Trophoblast cell (in vitro differentiated cells and primary cell): ENCODE measurements at places on chromosomes 3 and 15.

DNA sequence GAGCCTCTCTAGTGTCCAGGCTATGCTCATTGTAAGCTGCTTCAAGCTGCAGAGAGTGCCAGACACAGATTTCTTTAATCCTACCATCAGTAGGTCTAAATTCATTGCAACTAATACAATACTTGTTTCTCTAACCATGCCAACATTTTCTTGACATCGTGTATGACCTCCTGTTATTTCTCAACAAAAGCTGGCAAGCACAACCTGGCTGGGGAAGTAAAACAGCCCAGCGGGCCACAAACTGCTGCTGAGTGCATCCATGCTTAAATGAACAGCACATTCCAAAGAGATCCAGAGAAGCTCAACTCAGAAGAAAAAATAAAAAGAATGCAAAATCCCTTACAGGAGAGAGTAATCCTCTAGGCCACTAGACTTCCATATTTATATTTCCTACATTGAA lies 36.5 kb downstream of the GMNC start:
- no peak for DNase-seq

GRCh38 chr3:186605561-186606545 lies 7.0 kb upstream of the AHSG start:
- DNase-seq: no peak

DNA sequence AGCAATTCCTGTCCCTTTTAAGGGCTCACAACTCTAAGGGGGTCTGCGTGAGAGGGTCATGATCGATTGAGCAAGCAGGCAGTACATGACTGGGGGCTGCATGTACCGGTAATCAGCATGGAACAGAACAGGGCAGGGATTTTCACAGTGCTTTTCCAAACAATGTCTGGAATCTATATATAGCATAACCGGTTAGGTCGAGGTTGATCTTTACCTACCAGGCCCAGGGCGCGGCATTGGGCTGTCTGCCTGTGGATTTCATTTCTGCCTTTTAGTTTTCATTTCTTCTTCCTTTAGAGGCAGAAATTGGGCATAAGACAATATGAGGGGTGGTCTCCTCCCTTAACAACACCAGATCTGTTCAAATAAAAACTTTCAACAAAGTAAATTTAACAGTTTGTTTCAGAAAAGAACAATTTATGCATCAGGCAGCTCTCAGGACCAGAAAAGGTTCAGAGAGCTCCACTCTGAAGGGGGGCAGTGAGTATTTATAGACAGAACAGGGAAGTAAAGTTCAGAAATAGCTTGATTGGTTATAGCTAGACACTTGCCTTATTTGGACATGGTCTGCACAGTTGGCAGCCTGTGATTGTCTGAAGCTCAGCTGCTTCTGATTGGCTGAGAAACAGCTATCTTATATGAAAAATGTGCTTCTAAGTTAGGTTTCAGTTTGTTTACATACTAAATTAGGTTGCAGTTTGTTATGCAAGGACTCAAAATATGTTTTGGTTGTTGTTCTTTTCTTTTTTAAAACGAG lies 17.2 kb upstream of the B4GALT4 start:
- DNase-seq: peak; percentile 78

DNA sequence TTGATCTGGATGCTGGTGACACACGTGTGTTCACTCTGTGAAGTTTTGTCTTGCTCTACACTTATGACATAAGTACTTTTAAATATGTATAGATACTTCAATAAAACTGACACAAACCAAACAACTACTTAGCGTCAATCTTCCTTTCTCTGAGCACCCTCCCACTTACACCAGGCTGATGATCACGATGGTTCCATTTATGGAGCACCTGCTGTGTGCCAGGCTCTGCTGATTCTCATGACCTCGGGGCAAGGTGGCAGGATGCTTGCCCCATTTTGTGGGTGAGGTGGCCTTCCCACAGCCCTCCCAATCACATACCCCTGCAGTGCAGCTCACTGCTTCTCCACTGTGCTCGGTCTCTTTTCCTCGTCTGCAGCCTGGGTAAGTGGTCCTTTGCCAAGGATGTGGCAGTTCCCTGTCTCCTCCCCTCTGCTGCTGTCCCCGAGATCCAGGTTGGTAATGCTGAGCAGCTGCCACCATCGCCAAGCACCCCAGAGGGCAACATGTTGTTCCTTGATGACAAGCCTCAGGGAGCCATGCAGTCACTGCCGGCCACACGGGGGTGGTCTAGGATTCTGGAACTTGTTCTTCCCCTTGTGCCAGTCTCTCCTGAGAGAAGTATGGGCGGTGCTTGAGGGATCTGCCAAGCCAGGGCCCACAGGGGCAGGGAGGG lies 20.6 kb upstream of the ADCY5 start:
- DNase-seq: no peak

DNA sequence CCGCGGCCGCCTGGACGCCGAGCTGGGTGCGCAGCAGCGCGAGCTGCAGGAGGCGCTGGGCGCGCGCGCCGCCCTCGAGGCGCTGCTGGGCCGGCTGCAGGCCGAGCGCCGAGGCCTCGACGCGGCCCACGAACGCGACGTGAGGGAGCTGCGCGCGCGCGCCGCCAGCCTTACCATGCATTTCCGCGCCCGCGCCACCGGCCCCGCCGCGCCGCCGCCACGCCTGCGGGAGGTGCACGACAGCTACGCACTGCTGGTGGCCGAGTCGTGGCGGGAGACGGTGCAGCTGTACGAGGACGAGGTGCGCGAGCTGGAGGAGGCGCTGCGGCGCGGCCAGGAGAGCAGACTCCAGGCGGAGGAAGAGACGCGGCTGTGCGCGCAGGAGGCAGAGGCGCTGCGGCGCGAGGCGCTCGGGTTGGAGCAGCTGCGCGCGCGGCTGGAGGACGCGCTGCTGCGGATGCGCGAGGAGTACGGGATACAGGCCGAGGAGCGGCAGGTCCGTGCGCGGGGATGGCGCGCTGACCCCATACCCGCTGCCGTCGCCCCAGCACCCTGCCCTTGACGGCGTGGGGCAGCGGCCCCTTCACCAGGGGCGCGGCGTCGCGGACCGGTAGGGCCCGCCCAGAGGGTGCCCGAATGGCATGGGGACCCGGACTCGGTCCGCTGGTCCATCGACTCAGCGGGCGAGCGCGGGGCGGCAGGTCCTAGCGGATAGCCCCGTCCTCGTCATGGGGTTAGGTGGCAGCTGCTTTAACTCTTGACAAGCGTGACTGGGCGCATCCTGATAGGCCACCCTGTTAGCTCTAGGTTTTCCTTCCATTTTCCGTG lies 848 bp downstream of the SYNM start:
- DNase-seq: peak; percentile 53
